HCT116 (cell line): ENCODE measurements at places on chromosomes 11 and 22. TPM values are rescaled to one million over a fixed set of nuclear protein-coding genes. Genes with fewer than 3 reads are reported as not detected.

The PHOX2A gene
- total RNA-seq = not detected

GRCh38 chr11:32886180-32886579, 6.4 kb upstream of the QSER1 start:
- DNase-seq = no peak

- no peak for DNase-seq
Observed at GRCh38 chr11:1178906-1179305, 21.2 kb downstream of the MUC5AC start.

The UPK2 gene
- 0.42 TPM for total RNA-seq

DNA sequence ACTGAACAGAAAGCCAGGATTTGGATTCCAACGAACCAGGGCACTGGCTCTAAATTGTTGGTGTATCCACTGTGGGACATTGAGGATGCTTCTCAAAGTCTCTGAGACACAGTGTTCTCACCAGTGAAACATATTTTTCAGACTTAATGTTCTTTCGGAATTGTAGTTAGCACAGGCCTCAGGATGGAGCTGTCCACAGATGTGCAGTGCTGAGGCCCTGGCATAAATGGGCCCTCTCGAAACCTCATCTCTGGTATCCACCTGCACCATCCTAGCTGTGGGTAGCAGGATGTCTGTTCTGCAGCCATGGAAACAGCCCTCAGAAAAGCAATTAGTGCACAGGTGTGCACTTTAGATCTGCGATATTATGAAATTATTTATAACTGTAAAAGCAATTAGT, 656.8 kb downstream of the TBC1D22A start:
- DNase-seq = no peak

The KIF18A gene
- total RNA-seq = 50.7 TPM

The NRIP3 gene
- 0.15 TPM for total RNA-seq

DNA sequence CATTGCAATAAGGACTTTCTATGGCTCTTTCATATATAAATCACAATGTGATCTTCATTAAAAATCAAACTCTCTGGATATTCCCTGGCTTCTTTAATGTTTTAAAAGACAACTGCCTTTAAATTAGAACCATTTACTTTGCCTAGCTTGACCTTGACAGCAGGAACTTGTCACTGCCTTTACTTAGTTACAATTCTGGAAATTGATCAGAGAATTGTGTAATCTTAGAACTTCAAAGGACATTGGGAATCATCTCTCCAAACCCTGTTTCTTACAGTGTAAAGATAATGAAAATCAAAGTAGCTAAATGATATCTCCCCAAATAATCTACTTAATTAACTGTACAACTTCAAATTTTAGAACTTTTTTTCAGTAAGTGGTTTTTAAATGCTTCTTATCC, 517.6 kb upstream of the CCDC179 start:
- DNase-seq = no peak

DNA sequence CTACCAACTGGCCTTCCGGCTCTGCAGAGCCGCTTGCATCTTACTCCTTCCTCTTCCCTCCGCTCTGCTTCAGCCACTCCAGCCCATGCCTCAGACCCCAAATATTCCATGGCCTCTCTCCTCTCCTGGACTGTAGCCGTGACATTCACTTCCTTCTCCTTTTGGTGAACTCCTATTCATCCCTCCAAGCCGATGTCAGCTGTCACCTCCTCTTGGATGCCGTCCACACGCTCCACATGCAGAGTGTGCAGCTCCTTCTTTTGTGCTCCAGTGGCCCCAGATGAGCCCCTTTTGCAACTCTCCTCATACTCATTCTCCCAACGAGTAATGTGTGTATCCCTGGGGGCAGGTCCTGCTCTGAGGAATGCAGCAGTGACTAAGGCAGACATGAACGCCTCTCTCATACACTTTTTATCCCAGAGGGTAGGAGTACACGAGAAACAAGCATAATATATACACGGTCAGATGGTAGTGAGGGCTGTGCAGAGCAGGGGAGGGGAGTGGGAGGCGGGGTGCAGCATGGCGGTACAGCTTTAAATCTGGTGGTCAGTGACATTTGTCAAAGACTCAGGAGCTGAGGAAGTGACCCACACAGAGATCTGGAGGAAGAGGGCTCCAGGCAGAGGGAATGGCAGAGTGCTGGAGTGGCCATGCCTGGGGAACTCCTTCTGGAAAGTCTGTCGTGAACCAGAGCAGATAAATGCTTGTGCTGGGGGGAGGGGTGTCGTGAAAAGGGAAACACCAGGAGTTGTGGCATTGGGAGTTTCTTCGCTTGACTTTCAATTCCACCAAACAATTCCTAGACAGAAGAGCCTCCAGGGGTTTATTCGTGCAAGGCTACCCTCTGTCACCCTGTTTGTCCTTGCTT, 83.8 kb upstream of the ATXN10 start:
- DNase-seq = no peak

DNA sequence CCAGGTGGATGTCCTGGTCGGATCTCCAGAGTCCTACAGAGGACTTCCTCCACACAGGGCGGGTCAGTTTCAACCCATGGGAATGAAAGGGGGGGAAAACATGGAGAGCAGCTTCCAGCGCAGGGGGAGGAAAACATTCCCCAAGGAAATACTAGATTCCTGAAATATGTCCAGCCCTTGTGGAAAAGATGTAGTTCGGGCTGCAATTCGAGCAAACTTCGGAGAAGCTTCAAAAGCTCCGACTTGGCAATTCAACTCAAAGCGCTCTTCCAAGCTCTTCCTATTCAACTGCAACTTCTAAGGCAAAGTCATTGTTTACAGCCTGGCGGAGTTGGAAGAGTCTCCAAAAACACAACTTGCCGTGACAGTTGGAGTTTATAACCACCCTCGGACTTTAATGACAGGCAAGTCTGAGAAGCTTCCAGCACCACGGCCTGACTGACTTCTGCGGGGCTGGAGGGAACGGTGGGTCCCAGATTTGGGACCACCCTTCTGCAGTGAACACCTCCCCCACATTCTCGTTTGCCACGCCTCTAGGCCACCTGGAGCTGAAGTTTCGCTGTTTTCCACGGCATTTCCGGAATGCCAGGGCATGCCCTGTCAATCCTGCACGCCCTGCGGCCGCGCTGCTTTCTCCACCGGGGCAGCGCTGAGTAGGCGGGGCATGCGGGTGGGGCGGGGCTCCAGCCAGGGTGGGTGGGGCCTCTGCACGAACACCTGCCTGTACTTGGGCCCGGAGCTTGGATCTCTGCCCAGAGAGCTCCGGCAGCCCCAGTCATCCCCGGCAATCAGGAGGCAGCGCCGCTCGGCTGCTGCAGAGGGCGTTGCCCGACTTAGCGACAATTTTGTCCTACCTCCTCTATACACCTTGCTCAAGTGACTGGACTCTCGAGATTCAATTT, 49.0 kb upstream of the BIRC3 start:
- DNase-seq = peak; percentile 92
